ENCODE measurements at places on chromosomes 12 and 14.

DNA sequence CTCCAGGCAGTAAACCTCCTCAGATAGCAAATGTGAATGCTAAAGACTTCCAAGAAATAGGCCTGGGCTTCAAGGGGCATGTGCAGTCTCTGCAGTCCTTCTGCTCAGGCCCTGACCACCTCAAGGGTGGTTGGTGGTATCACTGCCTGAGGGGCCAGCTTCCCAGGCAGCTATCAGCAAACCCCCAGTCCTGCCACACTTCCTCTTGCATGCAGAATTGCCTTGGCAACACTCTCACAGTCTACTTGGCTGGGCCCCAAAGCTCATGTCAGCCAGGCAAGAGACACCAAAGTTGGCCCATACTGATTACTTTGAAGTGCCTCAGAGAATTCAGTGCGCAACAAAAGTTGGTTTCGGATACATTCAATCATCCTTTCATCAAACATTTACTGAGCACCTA is 3.5 kb upstream of the ASB8 start:
- no peak for DNase-seq

DNA sequence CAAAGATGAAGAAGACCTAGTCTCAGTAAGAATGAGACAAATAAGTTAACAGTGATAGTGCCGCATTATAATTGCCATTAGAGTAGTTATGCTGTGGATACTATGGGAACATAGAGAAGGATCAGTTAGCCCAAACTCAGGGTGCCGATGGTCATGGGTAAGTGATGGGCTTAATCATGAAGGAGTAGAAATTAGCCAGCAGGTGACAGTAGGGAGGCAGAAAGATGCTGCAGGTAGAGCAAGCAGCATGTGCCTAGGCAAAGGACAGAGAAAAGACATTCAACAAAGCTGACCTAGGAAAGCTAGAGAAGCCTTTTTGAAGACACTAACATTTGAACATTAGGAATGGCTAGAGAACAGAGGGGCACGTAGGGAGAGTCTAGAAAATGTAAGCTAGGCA is 30.6 kb upstream of the PTPRQ start:
- DNase-seq, result no peak

DNA sequence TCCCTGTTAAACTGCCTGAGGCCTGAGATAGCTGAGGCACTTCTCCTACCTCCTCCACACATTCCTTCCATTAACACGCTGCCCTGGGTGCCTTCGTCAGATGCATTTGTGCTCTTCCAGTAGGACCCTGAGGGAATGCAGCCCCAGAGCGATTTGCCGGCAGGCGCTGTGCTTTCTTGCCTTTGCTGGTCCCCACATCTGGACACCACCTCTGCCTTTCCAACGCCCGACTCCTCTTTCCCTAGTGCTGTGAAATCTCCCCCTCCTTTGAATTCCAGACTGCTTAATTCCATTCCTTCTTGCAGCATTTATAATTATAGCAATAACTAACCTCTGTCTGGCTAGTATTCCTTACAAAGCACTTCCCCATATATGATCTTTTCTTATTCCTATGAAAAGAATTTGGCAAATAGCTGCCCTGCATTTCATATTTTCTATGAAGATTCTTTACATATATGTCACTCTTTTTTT is 88.4 kb downstream of the C12orf75 start:
- no peak for DNase-seq

- DNase-seq, result no peak
Observed at GRCh38 chr12:57129321-57129842, 1.1 kb downstream of the LRP1 start.

- DNase-seq, result no peak
Observed at GRCh38 chr12:128444598-128444997, 177.6 kb downstream of the TMEM132C start.

GRCh38 chr12:131046813-131047788 is 93.4 kb downstream of the ADGRD1 start:
- DNase-seq, result no peak

- DNase-seq, result no peak
Observed at GRCh38 chr14:49250109-49250508, 336.1 kb downstream of the RPS29 start.

DNA sequence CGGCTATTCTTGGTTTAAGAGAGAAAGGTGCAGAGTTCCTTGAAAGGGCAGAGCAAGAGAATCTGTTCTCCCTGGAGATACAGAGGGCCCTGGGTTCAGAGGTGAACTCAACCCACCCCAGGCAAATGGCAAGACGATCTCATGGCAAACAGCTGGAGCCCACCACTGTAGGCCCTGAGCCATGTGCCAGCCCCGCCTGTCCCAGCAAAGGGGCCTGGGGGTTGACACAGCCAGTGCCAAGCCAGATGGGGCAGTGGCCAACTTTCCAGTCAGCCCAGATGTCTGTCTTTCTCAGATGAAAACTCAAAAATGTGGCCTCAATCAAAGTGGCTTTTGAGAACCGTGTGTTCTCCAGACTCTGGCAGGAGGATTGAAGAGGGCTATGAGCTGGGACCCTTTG is 51.8 kb downstream of the ISCA2 start:
- no peak for DNase-seq

DNA sequence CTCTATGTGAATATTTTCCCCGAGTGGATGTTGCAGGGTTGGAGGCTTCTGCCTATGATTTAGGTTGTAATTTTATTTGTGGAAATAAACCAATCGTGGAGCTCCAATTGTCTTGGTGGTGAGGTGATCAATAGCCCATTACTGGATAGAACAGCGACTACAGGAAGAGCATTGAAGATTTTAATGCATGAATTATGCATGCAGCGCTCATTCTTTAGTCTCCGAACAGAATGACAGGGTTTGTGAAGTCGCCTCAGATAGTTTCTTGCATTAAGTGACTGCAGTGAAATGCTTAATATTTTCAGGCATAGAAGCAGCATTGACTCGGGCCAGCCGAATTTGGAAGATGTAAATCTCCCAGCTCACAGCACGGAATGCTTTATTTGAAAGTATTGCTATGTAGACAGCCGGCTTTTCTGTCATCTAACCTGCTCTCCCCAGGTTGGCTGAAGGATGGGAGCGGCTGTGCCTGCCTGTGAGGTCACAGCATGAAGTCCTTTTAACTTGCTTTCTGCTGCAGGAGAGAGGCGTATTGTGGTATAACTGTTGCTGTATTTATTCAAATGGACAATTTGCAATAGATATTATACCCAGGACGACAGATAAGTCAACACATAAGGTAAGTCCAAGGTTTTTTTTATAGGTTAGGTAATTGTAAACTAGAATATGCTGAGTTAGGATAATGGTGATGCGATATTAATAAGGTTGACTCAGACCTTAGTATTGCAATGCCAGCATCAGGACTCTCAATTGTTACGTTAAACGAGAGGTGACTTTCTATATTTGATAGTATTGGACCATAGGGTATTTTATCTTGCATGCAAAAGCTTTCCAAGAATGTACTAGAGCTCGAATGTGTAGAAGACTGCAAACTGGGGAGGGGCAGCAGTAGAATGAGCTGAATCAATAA is 135.7 kb downstream of the CNTN1 start:
- no peak for DNase-seq

Data from NCI-H187 (cell line).